B cell (primary cell): ENCODE measurements at places on chromosomes 2 and 18.

- no peak for DNase-seq
These were observed 189.5 kb downstream of the DOK6 start for GRCh38 chr18:69590150-69590549.

DNA sequence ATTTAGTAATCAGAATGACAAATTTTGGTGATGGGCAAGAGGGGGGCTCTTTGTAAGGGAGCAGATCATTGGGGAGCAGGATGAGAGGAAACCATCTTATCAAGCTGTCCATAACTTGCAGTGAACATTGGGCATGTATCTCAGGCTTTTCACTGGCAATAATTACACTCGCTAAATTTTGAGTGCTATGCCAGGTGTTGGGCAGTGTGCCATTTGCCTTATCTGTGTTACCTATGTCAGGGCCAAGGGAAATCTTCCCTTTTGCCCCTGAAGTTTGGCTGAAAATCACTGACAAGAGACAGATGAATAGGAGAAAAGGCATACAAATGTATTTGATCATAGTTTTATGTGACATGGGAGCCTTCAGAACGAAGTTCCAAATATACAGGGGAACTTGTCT lies 39.0 kb downstream of the NOSTRIN start:
- no peak for DNase-seq

- no peak for DNase-seq
These were observed 67.3 kb upstream of the SPATS2L start for GRCh38 chr2:200239216-200239615.

DNA sequence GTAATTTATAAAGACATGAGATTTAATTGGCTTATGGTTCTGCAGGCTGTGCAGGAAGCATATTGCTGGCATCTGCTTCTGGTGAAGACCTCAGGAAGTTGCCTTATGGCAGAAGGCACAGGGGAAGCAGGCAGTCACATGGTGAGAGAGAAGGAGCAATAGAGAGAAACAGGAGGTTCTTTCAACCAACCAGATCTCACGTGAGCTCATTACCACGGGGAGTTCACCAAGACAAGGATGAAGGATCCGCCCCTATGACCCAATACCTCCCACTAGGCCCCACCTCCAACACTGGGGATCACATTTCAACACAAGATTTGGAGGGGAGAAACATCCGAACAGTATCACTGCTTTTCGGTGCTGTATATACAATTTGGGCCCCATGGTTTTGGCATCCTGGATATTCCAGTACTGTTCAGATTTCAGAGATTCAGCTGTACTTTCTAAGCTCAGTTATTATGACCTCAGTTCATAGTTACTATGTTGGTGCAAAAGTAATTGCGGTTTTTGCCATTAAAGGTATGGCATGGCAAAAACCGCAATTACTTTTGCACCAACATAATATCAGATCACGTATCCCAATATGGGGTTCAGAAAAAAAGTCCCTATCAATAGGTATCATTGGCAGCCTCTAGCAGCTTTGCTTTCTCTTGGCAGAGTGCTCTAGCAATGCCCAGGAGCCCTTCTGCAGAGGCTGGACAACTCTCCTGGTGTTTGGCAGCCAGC lies 189.6 kb upstream of the SIX3 start:
- DNase-seq: no peak

GRCh38 chr2:132604561-132604960 lies 65.4 kb downstream of the LYPD1 start:
- no peak for DNase-seq

DNA sequence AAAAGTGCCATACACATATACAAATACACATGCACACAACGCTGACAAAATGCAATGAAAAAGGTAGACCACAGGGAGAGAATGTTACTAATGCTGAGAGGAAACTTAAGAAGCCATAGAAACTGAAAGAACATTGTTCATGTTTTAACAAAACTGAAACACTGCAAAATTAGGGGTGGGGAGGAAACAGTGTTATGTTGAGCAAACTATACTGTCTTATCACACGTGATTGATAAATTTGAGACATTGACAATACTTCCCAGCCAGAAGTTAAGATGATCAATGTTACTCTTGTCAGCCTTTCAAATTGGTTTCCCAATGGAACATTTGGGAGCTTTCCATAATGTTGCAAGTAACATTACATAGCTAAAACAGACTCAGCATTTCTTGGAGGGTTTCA lies 165.5 kb downstream of the L3MBTL4 start:
- DNase-seq: no peak

DNA sequence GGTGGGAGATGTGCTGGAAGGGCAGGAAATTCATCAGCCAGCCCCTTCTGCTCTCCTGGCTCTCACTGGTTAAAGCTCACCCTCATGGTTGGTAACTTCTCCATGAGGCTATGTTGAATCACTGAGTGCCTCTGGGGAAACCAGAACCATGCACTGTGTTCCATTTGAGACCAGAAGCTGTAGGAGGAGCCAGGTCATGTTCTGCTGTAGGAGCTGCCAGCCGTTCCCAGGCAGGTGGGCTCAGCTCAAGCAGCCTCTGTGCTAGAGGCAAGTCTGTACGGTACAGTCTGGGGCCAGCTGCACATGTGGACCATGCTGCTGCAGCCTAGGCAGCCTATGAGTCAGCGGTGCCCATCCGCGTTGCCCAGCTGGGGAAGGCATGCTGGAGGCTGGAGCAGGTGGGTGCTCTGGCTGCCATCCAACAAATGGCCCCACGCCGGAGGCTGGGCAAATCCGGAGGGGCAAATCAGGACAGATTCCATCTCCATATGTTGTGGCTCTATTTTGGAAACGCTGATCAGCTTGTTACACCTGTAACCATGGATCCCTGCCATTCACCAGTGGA lies 22.0 kb upstream of the KCNF1 start:
- no peak for DNase-seq

- no peak for DNase-seq
These were observed 27.6 kb downstream of the CENPO start for GRCh38 chr2:24820598-24821432.
